Iris pigment epithelial cell (primary cell): ENCODE measurements at places on chromosomes 7 and 10.

GRCh38 chr10:96719850-96720421 lies 378 bp downstream of the PIK3AP1 start:
- DNase-seq = no peak

- DNase-seq = peak; percentile 47
Measured at GRCh38 chr7:84509522-84509921, 314.9 kb upstream of the SEMA3A start.

GRCh38 chr7:48389977-48390376 lies 218.7 kb downstream of the ABCA13 start:
- peak; percentile 41 for DNase-seq

DNA sequence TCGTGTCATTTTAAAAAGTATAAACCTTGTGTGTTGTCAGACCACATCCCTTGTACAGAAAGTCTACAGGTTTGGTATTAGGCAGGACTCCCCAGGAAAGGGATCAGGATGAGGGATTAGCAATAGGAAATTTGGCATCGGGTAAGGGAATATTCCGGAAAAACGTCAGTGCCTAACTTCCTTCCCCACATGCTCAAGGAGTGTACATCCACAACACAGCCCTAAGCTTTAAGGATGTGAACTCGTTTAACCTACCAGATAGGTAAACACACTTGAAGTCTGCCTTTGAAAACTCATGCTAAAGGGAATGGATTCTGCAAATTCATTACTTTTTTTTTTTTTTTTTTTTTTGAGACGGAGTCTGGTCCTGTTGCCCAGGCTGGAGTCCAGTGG lies 194.9 kb downstream of the SKIDA1 start:
- DNase-seq = no peak

- DNase-seq = no peak
Measured at GRCh38 chr7:24548390-24548789, 24.9 kb upstream of the PALS2 start.

- DNase-seq = no peak
Measured at GRCh38 chr10:88232983-88233543, 350.1 kb downstream of the RNLS start.

DNA sequence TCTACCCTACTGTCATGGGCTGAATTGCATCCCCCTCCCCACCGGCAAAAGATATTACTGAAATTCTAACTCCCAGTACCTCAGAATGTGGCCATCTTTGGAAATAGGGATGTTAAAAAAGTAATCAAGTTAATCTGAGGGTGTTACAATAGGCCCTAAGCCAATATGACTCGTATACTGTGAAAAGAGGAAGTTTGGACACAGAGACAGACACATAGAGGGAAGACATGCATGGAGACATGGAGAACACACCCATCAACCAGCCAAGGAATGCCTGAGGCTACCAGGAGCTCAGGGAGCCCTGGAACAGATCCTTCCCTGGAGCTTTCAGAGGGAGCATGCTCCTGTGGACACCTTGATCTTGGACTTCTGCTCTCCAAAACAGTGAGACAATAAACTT lies 138.2 kb upstream of the ADO start:
- DNase-seq = no peak

DNA sequence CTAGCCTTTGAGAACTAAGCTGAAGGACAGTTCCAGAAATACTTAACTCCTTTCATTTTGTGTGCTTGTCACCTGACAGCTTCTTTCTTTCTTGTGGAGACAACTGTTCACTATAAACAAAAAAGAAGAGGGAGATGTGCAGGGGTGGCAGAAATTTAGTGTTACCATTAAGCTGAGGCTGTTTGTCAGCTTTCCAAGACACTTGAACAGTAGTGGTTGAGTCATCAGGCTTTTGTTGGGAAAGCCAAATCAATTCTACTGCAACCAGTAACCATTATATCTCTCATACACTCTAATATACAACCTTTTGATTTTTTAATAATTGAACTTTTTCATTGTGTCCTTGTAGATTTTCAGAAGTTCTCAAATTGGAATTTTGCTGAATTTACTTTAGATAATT lies 75.3 kb downstream of the POLL start:
- peak; percentile 45 for DNase-seq

GRCh38 chr10:24541239-24541753 lies 182.4 kb downstream of the ARHGAP21 start:
- no peak for DNase-seq

DNA sequence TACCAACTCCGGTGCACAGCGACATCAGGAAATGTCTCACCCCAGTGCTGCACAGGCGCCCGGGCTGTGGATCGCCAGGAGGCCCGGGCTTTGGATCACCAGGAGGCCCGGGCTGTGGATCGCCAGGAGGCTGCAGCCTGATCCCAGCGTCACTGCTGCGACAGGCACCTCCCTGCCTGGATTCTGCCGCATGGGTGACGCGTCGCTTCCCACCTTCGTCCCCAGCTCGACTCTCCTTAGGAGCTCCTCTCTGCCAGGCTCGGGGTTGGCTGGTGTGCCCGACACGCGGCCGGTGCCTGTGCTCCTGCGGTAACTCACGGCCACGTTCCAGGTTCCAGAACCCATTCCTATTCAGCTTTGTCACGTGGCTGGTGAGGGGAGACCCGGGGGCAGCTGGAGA lies 257.5 kb downstream of the DNAJB6 start:
- no peak for DNase-seq

GRCh38 chr7:114631249-114631822 lies 216.7 kb downstream of the FOXP2 start:
- no peak for DNase-seq

DNA sequence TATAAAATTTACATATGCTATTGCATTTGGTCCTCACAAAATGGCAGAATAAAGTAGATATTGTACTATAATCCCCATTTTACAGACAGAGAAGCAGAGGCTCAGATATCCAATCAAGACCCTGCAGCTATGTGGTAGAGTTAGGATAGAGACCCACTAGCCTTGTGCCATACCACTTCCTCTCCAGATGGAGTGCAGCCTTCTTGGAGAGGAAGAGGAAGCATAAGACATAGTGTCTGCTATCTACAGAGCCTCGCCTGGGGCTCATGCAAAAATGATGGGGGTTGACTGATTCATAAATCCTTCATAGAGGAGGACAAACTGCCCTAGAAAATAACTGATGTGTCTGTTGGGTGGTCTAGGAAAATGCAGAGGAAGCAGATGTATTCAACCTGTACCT lies 447.3 kb downstream of the KCNMA1 start:
- DNase-seq = no peak

DNA sequence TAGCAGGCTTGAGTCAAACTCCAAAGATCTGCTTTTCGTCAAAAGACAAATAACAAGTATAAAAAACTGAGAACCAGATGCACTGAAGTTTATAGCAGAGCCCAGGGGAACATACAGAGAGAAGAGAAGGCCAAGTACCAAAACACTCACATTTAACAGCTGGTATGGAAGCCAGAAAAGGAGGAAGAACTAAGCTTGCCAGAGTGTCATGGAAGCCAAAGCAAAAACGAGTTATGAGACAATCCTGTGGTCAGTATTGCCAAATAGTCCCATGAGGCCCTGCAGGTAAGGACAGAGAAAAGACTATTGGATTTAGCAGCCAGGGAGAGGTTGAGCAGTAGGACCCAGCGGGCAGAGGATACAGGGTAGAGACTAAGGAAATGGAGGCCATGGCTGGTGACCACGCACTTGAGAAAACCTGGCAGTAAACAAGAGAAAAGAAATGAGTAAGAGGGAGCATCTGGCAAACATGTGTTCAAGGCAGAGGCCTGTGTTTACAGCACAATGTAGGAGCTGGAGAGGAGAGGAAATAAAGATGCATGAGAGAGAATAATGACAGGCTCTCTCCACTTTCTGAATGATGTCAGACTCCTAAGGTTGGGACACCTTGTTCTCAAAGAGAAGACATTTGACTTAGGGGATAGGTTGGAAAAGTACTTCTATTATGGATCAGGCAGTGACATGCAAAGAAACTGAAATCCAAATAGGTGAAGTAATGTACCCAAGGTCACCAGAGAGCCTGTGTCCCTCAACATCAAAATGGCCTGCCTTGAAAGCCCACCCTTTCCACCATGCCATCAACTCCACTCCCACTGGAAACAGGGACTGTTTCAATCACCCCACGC lies 9.1 kb downstream of the CREB3L2 start:
- peak; percentile 97 for DNase-seq

- peak; percentile 69 for DNase-seq
Measured at GRCh38 chr10:72126184-72126871, 38.0 kb upstream of the SPOCK2 start.

- peak; percentile 77 for DNase-seq
Measured at GRCh38 chr10:10816447-10816846, 201.2 kb upstream of the CELF2 start.

DNA sequence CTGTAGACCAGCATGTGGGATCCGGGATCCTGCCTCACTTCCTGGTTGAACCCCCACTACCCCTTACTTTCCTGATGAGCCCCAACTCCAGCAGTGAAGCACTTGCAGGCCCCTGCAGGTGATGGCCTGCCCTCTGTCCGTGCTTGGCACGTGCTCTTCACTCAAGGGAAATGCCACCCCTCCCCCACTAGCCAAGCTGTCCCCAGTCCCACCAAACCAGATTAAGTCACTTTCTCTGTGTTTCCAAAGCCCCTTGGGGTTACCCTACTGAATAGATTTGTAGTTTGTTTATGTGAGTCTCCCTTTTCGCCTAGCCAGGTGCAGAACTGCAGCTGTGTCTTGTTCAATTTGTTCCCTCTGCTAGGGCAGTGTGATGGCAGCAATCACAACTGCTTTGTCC lies 121.7 kb downstream of the WDFY4 start:
- no peak for DNase-seq

DNA sequence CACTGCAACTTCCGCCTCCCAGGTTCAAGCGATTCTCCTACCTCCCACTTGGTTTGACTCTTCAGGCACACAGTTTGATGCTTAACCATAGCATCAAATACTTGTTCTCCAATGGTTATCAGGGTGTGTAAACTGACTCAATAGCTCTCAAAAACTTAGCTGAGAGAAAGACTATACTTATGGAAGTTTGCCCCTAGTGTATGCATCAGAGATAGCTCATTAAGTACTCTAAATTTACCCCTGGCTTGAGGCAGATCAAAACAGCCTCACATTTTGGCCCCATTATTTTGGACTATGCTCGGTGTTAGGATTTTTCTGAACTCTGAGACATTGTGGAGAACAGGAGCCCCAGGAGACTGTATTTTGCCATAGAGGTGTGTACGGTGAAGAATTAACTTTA lies 40.8 kb upstream of the SLC35B4 start:
- no peak for DNase-seq
